Tibial nerve (tissue), 4 donors: ENCODE measurements at places on chromosomes 12 and 14. TPM values are rescaled to one million over a fixed set of nuclear protein-coding genes. Genes with fewer than 3 reads are reported as not detected.

DNA sequence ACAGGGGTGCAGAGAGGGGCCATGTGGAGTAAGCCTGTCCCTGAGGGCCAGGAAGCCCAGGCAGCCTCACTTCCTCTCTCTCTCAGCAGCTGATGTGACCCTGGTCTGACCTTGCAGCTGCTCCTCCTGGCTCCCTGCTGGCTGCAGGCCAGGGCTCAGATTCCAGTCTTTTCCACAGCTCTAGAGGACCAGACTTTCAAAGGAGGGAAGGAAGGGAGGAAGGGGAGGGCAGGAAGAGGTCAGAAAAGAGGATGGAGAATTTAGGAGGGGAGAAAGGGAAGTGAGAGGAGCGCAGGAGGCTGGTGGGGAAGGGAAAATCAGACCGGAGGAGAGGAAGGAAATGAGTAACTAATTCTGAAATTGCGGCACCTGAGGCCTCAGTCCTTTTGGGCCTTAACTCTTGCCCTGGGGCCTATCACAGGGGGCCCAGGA lies 40.9 kb upstream of the VASH1 start:
- H3K27me3 ChIP-seq: no peaks in the 10 kb centered on the region
- H3K4me1 ChIP-seq: peaks cover 22% of the 10 kb centered on the region
- H3K27ac ChIP-seq: no peak overlapping the region
- no peak overlapping the region for H3K4me3 ChIP-seq
- no peaks in the 10 kb centered on the region for H3K36me3 ChIP-seq

DNA sequence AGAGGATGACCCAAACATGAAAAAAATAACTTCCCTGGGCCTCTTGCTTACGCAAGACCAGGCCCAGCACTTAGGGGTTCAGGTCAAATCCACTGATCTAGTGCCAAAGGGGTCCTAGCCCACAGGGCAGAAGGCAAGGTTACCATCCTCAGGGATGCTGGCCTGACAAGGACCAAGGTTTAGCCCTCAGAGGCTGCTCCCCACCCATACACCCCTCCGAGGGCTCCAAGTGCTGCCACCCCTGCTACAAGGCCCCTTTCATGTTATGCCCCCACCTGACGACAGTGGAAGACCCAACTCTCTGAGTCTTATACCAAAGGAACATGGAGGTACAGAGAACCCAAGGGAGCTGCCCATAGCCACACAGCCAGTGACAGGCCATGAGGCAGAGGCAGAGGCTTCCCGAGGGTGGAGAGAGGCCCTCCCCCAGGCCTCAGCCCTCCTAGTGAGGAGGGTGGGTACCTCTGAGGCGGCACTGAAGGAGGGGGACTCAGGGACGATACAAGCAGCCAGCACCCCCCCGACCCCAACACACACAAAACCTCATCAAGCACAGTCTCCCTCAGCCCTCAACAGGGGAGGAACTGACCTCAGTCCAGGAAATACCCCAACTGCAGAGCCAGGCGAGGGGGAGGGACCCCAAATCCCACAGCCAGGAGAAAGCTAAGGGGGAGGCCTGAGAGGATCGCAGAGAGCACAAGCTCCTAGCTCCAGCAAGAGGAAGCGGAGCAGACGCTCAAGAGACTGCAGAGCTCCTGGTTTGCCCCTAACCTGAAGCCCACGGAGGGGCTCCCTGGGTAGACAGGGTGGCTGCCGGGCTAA lies 37.0 kb downstream of the ANAPC7 start:
- no peak overlapping the region for H3K4me3 ChIP-seq
- no peaks in the 10 kb centered on the region for H3K27me3 ChIP-seq
- H3K4me1 ChIP-seq: peaks cover 6% of the 10 kb centered on the region
- no peak overlapping the region for H3K27ac ChIP-seq
- H3K36me3 ChIP-seq: peaks cover 18% of the 10 kb centered on the region
- DNase-seq: no peak

GRCh38 chr14:50123062-50123461 lies 6.7 kb upstream of the VCPKMT start:
- no peaks in the 10 kb centered on the region for H3K27me3 ChIP-seq
- peaks cover 56% of the 10 kb centered on the region for H3K36me3 ChIP-seq
- no peak for DNase-seq
- H3K27ac ChIP-seq: no peak overlapping the region

DNA sequence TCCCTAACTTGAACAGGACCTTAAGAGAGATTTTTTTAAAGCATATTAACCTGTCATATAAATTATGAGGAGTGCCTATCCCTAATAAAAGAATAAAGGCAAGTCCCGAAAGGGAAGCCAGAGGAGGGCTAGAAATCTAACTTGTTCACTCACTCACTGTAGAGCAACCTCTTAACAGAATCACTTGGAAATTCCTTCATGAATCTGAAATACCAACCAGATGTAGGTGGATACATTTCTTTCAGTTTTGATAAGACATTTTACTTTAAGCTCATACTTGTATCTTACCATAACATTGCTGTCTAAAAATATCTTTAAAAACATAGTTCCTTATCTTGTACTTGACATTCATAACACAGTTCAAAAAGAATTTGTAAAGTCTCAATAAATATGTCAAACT lies 25.7 kb downstream of the NTN4 start:
- DNase-seq: no peak
- H3K27ac ChIP-seq: no peak overlapping the region
- H3K27me3 ChIP-seq: no peaks in the 10 kb centered on the region
- H3K36me3 ChIP-seq: no peaks in the 10 kb centered on the region

DNA sequence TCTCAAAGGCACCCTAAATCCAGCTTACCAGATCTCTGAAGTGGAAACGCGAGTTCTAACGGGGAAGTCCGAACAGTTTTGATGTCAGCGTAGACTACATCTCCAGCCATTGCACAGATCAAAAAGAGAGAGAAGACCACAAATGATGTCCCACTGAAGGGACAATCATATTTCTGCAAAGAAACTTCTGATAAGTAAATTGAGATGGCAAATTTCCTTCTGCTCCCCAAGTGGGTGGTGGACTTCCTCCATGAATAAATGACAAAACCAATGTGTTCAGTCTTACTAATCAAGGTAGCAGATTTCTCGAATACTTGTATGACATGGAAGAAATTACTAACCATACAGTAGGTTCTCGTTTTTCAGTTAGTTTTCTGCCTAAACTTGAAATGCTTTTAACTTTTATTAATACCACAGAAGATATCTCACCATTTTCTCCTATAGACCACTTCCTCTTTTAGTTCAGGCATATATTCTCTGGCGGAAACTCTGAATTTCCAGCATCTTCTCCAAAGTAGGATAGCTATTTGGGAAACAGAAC lies at the start of gene CLECL1:
TSS of gene CLECL1 (minus strand) at position 177 of the 541 bp plus-strand sequence.
- no peaks in the 10 kb centered on the region for H3K4me1 ChIP-seq
- H3K27ac ChIP-seq: no peak within 1 kb of the TSS
- no peaks in the 10 kb centered on the region for H3K36me3 ChIP-seq

Gene DPPA3
- not detected for total RNA-seq

- DNase-seq: no peak
- H3K4me1 ChIP-seq: no peaks in the 10 kb centered on the region
- no peak overlapping the region for H3K27ac ChIP-seq
- H3K4me3 ChIP-seq: no peak overlapping the region
- no peaks in the 10 kb centered on the region for H3K36me3 ChIP-seq
These were observed 90.9 kb downstream of the GPR65 start for GRCh38 chr14:88095791-88096190.
